ENCODE measurements at places on chromosomes 13 and 19.

GRCh38 chr19:56748378-56748777 lies 76.8 kb upstream of the ZNF835 start:
- DNase-seq = no peak

DNA sequence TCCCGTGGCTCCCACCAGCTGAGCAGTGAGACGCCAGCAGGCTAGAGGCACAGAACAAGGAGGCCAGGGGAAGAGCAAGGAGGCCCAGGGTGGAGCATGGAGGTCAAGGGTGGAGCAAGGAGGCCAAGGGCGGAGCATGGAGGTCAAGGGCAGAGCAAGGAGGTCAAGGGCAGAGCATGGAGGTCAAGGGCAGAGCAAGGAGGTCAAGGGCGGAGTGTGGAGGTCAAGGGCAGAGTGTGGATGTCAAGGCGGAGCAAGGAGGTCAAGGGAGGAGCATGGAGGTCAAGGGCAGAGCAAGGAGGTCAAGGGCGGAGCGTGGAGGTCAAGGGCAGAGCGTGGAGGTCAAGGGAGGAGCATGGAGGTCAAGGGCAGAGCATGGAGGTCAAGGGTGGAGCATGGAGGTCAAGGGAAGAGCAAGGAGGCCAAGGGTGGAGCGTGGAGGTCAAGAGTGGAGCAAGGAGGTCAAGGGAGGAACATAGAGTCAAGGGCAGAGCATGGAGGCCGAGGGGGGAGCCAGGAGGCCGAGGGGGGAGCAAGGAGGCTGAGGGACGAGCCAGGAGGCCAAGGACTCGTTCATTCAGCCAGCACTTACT lies 27.7 kb downstream of the DPF1 start:
- no peak for DNase-seq

DNA sequence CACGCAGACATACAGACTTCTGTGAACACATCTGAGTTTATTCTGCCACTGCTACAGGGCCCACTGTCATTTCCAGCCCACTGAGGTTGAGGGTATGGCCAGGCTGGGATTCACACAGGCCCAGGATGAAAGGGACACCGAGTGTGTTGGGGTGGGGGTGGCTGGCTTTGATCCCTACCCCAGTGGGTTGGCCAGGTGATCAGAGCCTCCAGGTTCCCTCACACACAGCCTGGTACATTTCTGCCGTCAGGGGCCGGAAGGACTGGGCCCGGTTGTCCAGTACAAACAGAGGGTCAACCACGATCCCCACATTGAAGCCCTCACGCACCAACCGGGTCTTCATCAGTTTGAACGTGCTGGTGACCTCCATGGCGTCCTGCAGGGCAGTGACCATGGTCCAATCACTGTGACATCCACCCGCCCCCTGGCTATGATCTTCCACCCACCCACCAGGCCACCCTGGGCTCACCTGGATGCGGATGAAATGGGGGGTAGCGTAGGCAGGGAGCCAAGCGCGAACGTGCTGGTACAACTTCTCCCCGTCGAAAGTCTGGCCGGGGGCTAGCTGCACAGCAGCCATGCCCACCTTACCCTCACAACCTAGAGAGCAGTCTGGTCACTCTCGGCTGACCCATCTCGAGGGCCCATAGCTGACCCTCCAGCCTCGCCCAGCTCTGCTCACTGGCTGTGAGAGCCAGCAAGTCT lies 13.3 kb downstream of the SLC27A5 start:
- no peak for DNase-seq

GRCh38 chr19:18422530-18423191 lies 3.5 kb downstream of the SSBP4 start:
- no peak for DNase-seq

- DNase-seq = no peak
These were observed 85.1 kb downstream of the TNFRSF19 start for GRCh38 chr13:23655321-23655720.

DNA sequence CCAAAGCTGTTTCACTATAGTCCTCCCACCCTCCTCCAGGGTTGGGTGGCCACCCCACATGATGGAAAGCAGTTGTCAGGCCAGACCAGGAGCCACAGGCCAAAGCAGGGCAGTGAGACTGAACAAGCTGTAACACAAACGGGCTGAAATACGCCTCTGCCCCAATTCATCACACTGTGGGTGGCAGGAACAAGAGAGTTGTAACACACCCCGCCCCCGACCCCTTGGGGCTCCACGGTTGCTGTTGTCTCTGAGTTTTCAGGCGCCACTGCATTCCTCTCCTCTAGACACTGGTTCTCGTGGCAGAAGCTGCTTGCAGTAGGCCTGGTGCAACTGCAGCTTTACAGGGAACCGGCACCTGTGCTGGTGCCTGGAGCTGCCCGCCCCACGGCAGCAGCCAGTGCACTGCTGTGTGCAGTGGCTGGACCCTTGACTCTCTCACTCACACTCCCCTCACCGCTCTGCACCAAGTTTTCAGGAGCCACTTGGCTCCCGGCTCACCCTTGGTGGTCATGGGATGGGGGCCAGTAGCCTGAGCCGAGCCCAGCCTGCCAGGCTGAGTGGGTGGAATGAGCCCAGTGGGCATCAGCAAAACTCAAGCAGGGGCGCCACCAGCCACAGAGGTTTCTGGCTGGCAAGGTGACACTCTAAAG lies 1314.5 kb upstream of the MIR17HG start:
- DNase-seq = no peak

- DNase-seq = no peak
These were observed 177.5 kb downstream of the FOXO1 start for GRCh38 chr13:40488869-40489391.

DNA sequence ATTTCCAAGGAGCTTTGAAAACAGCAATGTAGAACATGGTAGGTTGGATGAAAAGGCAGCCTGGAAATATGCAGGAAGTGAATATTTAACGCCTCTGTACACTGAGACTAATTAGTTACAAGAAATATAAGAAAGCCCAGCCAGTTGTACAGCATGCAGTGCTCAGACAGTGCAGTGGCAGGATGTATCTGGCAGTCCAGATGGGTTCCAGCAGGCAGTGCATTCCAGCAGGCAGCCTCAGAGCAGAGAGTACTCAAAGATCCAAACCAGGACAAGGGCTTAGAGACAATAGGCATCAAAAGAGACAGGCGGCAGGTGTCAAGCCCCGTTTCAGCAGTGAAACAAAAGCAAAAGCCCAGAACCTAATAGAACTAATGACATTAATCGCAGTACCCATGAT lies 2776.3 kb downstream of the PCDH9 start:
- no peak for DNase-seq

GRCh38 chr19:57642396-57643046 lies 9.6 kb downstream of the ZNF211 start:
- DNase-seq = peak; percentile 81

All from mammary epithelial cell (primary cell).